ENCODE measurements at places on chromosomes 7 and 10.

GRCh38 chr10:130493021-130493420, 356.8 kb downstream of the GLRX3 start:
- DNase-seq, result no peak

DNA sequence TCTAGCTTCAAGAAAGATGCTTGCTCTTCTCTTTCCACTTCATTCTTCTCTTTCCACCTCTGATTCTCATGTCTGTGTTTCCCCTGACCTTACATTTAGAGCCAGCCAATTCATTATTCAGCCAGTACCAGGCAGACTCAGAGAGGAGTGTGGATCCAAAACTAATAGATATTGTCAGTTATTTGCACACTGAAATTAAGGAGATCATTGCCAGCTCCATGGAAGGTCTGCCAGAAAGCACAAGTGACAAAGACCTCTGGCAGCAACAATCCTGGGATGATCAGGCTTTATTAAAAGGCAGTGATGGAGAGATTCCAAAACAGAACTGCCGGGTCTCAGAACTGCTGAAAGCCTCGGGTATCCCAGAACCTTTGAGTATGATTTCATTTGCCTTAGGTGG, 749.4 kb downstream of the XPNPEP1 start:
- DNase-seq, result no peak

- DNase-seq, result peak; percentile 41
These were observed 87.7 kb upstream of the PDK4 start for GRCh38 chr7:95684037-95684436.

DNA sequence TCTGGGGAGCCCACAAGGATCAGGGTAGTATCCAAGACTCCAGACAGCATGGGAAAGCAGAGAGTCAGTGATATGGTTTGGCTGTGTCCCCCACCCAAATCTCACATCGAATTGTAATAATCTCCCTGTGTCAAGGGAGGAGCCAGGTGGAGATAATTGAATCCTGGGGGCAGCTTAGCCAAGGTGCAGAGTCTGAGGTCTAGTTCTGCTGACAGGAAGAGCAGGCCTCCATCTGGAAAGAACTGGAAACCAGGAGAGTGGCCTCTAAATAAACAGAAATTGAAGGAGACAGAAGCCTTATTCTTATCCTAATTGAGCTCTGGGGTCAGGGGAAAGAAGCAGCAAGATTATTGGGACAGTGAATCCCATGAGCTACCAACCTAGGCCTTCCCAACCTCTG, 146.7 kb upstream of the NRP1 start:
- no peak for DNase-seq

DNA sequence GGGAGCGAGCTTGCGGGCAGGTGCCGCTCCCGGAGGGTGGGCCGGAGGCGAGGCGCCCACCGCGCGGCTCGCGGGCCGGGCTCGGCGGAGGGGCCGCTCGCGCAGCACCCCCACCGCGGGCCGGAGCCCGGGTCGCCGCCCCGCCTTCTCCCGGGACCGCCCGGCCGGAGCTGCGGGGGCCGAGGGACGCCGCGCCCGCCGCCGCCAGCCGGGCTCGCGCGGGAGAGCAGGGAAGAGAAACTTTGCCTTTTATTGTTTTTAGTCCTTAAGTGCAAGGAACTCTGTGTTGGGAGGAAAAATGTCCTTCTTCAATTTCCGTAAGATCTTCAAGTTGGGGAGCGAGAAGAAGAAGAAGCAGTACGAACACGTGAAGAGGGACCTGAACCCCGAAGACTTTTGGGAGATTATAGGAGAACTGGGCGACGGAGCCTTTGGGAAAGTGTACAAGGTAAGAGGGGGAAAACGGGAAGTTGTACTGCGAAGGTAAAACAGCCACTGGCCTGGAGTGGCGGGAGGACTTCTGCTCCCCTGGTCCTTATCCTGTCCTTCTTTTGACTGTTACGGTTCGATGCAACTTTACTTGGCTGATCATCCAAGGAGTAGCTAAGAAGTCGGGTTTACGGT, 620 bp downstream of the SLK start:
- no peak for DNase-seq

Data from NCI-H460 (cell line).